ENCODE measurements at places on chromosomes 5 and 9.

- DNase-seq, result no peak
These were observed 253.8 kb downstream of the CDK5RAP2 start for GRCh38 chr9:120326049-120326693.

DNA sequence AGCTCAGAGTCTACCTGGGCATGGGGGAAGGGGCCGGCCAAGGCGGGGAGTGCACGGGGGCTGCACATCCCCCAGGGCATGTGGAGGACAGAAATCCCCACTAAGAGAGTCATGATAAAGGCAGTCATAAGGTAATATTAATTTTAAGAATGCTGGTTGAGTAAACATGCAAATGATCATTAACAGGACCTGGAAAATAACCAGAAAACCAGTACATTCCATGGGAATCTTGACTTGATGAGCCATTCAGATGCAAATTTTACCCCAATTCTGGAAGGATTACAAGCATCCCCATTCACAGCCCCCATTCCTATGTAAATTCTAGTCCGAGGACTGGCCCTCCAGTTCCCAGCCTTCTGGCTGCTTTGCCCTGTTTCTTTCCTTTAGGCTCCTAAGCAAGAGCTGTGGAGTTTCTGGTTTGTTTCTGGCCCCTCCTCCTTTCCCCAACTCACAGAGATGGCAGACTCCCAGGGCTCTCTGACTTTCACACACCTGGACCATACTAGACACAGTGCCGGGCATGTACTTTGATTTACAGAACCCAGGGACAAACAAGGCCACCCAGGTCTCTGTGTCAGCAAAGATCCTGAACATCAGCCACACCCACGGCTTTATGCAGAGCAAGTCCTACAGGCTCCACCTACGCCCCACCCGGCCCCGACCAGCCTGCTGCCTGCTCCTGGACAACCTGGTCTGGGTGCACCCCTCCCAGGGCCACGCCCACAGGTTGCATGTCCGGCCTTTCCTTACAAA is 62.7 kb downstream of the SEMA4D start:
- no peak for DNase-seq

- DNase-seq, result no peak
These were observed 93.6 kb downstream of the ROR2 start for GRCh38 chr9:91856419-91856818.

GRCh38 chr5:113612060-113612496 is 98.6 kb downstream of the YTHDC2 start:
- no peak for DNase-seq

DNA sequence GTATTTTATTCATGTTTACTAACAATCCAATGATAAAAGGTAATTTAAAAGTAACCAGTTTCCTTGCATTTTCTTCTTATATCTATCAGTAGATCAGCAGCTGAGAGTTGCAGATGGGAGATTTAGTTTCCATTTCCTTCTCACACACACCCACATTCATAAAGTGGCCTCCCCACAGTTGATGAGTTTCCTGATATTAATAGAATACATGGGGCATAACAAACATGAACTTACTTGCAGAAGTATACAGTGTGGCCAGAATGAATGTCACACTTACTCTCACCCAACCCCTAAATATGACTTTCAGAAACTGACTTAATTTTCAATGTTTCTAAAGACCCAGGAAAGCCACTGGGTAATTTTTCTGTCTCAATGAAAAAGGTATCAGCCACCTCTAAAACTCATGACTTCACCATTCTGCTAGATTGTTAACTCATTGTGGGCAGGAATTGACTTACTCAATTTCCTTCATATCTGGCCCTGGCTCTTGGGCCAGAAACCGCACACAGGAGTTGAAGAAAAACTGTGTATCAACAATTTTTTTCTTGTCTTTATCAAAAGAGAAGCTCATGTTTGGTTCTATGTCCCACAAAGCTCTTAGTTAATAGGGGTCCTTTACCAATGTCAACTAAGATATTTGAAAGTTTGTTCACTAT is 63.5 kb upstream of the OSMR start:
- no peak for DNase-seq

DNA sequence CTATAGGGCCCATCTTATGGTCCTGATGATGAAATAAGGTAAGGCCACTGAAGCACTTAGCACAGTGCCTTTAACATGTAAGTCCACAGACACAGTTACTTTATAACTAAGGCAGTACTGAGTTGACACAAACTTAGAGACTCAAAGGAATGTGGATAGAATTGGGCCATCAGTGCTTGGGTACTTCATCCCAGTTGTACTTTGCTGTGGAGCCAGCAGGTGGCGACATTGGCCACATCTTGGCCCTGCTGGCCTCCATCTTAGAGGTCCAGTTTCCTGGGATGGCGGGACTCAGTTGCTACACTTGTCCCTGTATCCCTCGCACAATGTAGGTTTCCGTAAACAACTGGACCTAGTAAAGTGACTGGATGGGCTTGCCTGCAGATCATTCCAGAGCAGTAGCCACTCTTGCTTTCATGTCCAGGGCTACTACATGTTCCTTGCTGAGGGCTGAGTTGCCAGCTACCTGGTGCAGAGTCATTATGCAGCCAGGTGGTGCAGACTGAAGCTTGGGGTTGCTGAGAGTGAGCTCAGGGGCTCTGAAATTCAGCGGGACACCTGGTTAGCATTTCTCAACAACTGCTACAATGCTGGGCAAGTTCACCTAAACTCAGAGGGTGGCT is 10.6 kb downstream of the MTAP start:
- DNase-seq, result peak; percentile 55

GRCh38 chr9:109383356-109383755 is 62.5 kb upstream of the EPB41L4B start:
- DNase-seq, result no peak

GRCh38 chr9:81264516-81264915 is 424.8 kb downstream of the TLE1 start:
- DNase-seq, result no peak

- DNase-seq, result no peak
These were observed 2.3 kb upstream of the MYOZ3 start for GRCh38 chr5:150658699-150659265.

DNA sequence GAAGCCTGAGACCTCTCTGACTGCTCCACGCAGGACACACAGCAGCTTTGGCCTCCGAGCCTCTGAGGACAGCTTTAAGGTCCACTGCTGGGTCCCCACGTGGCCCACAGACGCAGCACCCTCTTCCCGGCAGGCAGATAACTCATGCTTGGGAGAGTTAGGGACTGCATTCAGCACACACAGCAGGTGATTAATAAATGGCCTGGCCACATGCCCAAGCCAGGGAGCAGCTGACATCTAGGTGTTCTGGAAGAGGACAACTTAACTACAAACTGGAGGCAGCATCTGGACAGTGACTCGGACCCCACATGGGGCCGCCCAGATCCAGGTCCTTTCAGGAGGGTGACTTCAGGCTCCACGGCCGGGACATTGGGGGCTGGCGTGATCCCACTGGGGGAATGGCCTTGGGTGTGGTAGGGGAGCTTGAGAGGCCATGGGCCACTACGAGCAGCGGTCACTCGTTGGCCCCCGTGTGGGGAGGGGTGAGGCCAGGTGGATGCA is 11.3 kb downstream of the NINJ1 start:
- DNase-seq, result no peak

DNA sequence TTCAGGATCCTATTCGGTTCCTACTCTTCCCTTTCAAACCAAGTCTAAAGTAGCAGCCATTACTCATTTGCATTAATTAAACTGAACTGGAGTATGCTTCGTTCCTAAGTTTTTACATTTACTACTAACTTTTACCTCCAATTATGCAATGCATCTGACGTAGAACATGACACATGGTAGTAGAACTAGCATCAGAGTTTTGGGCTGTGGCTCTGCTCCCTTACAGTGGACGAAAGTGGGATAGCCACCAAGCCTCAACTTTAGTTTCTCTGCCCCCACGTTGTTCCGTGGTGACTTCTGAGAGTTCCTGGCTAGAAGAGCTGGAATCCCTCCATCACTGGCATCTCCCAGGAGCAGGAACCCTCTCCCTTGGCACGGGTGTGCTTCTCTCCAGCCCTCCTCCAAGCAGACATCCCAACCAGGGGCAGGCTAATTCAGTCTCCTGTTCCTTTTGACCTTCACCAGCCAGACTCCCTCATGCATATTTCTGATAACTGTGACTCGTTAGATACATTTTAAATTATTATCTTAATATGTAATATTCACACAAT is 2.9 kb downstream of the IFNE start:
- no peak for DNase-seq

- DNase-seq, result no peak
These were observed 107.3 kb downstream of the ZDHHC21 start for GRCh38 chr9:14585730-14586473.

DNA sequence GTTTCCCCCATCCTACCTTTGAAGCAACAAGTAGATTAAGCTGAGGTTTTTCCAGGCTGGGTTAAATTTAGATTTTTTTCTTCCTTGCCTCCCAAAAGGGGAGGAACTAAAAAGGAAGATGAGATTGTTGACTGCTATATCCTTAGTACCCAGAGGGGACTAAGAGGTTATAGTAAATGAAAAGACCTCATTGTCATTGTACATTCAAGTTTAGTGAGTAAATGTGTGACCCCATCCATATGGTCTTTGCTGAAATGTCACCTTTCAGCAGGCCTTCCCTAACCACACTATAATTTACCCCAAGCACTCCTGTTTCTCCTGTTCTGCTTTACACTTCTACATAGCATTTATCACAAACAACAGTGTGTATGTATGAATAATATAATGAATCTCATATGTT is 35.8 kb upstream of the CHD1 start:
- no peak for DNase-seq

DNA sequence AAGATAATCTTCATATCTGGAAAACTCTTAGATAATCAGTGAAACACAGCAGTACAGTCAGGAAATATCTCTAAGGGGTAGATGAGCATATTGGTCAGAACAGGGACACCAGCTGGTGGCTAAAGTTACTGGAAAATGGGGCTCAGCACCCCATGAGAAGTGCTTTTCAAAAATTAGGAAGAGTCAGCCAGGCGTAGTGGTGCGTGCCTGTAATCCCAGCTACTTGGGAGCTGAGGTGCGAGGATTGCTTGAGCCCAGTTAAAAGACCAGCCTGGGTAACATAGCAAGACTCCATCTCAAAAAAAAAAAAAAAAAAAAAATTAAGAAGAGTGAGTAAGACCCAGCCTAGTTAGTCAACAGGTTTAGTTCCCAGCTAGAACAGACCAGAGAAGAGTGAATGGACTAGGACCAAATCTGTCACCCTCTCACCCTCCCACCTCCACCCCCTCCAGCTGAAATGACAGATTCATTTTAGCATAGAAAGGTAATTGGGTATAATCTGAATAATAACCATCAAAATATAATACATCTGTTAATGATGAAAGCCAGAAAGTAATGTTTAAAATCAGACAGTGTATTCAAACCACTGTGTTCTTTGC is 120.9 kb downstream of the CDC42SE2 start:
- peak; percentile 53 for DNase-seq

- no peak for DNase-seq
These were observed 1227.5 kb upstream of the CDH9 start for GRCh38 chr5:28265877-28266276.

DNA sequence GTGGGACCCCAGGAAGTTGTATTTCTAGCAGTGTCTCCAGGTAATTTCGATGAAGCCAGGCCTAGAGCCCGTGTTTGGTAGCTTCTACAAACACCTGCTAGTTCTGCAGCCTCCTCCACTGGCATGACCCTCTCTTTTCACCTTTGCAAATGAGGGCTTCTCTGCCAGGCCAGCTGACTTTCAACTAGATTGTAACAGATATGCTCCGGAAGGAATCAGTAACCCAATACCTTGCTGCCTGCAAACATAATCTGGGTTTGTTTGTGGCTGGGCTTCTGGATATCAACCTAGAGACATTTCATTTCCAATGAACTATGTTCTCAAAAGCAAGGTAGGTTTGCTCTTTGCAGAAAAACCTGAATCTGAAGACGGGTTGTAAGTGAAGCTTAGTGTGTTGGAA is 354.8 kb downstream of the DMRT2 start:
- no peak for DNase-seq

- no peak for DNase-seq
These were observed 1149.0 kb downstream of the EFNA5 start for GRCh38 chr5:106521701-106522100.

GRCh38 chr9:99414321-99414720 is 192.2 kb downstream of the SEC61B start:
- DNase-seq, result no peak

- DNase-seq, result no peak
These were observed 107.3 kb upstream of the DAPK1 start for GRCh38 chr9:87390361-87390760.

DNA sequence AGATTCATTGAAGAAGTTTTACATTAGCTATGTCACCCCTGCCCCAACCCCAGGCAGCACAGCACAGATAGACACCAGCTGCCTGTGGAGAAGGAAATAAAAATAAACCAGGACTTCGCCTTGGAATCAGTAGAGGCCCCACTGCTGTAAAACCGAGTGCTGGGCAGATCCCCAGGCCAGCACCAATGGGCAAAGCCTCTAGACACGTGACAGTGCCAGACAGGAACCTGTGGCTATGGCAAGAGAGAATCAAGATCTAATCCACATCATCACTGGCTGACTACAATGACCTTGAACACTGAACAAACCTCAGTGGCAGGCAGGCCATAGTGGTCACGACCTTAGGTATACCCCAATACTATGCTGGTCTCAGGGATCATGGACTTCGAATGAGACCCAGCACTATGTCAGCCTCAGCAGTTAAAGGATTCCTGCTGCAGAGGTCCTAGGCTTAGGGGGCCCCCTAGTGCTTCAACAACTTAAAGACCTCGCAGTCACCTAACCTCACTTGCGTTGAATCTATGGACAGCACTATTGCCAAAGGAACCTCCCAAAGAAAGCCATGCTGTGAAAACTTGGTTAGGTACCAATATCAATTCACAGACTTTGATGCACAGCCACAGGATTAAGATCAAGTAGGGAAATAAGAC is 2118.6 kb upstream of the C9orf72 start:
- DNase-seq, result no peak

GRCh38 chr5:135382106-135382790 is 16.8 kb downstream of the MACROH2A1 start:
- no peak for DNase-seq

DNA sequence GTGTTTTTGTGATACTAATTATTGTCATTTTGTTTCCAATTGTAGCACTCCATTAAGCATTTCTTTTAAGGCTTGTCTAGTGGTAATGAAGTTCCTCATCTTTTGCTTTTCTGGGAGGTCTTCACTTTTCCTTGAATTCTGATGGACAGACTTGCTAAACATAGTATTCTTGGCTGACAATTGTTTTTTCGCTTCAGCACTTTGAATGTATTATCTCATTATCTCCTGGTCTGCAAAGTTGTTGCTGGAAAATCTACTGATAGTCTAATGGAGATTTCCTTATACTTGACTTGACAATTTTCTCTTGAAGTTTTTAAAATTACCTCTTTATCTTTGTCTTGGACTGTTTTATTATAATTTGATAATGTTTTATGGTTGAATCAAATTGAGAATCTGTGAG is 147.5 kb downstream of the FAM174A start:
- DNase-seq, result no peak

Measured in activated CD4-positive, alpha-beta T cell treated with anti-CD3 and anti-CD28 coated beads for 4 hours (primary cell).